ENCODE measurements at places on chromosomes 3 and 15. TPM values are rescaled to one million over a fixed set of nuclear protein-coding genes. Genes with fewer than 3 reads are reported as not detected.

C3orf49 gene
- total RNA-seq, result not detected

DNA sequence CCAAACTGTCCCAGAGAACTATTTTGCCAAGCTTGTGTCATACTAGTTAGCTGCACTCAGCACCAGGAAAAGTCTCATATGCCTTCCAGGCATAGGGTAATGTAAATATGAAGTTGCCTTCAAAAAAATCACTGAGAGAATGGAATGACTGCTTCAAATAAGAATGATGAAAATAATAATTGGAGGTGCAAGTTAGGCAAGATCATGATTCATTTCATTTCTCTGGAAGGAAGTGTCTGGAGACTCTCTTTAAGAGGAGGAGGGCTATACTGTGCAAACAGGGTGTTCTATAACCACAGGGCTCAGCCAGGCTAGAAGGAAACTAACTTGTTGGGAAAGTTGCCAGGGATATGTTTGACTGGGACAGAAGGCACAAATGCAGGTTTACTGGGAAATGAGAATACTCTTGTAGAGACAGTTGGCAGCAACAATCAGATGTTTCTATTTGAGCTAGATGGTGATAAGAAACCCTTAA lies 4.3 kb downstream of the SIDT1 start:
- H3K27ac ChIP-seq, result no peak overlapping the region
- H3K36me3 ChIP-seq, result no peaks in the 10 kb centered on the region
- H3K4me1 ChIP-seq, result peaks cover 26% of the 10 kb centered on the region

DNA sequence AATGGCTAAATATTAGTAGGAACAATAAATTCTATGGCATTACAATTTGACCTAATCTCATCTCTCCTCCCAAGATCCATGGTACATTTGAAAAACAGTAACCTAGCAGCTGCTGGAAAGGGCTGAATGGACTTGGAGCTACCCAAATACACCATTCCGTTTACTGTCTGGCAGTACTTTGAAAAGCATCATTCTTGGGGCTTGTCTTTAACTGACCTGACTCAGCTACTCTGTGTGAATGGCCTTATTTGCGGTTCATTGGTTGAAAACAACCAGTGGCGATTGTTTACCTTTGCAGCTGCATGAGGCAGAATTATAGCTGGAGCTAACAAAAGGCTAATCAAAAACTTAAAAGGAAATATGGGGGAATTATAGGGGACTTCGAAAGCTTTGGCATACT lies 311.2 kb upstream of the MCTP2 start:
- no peaks in the 10 kb centered on the region for H3K27me3 ChIP-seq
- no peaks in the 10 kb centered on the region for H3K36me3 ChIP-seq
- no peak overlapping the region for H3K27ac ChIP-seq

DNA sequence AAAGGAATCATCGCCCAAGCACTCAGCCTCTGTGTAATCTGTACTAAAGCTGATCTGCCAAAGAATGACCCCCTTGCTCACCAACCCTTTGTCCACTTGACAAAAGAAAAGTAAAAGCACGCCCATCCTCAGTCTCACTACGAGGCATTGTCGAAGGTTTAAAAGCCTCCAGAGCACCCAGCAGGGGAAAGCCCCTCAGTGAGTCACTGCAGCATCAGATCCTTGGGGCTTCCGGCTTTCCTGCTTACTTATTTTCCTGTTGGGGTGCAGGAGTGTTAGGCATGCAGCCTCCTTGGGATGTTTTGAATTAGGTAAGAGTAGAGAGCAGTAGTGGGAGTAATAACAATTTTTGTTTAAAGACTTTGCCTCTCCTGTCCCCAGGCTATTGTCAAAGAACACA lies 216.1 kb downstream of the MTHFS start:
- H3K36me3 ChIP-seq, result no peaks in the 10 kb centered on the region
- H3K27me3 ChIP-seq, result peaks cover 4% of the 10 kb centered on the region
- no peak for DNase-seq
- no peak overlapping the region for H3K27ac ChIP-seq
- no peak overlapping the region for H3K4me3 ChIP-seq

GRCh38 chr15:33846142-33846541 lies 122.2 kb upstream of the CHRM5 start:
- no peak overlapping the region for H3K4me3 ChIP-seq
- peaks cover 7% of the 10 kb centered on the region for H3K4me1 ChIP-seq
- no peak overlapping the region for H3K27ac ChIP-seq
- H3K27me3 ChIP-seq, result no peaks in the 10 kb centered on the region

- H3K27ac ChIP-seq, result peak overlapping the region; percentile 85
- peaks cover 8% of the 10 kb centered on the region for H3K36me3 ChIP-seq
- no peaks in the 10 kb centered on the region for H3K27me3 ChIP-seq
- no peak overlapping the region for H3K4me3 ChIP-seq
- peaks cover 79% of the 10 kb centered on the region for H3K4me1 ChIP-seq
- no peak for DNase-seq
These were observed 66.1 kb upstream of the NR2F2 start for GRCh38 chr15:96264351-96264798.

DNA sequence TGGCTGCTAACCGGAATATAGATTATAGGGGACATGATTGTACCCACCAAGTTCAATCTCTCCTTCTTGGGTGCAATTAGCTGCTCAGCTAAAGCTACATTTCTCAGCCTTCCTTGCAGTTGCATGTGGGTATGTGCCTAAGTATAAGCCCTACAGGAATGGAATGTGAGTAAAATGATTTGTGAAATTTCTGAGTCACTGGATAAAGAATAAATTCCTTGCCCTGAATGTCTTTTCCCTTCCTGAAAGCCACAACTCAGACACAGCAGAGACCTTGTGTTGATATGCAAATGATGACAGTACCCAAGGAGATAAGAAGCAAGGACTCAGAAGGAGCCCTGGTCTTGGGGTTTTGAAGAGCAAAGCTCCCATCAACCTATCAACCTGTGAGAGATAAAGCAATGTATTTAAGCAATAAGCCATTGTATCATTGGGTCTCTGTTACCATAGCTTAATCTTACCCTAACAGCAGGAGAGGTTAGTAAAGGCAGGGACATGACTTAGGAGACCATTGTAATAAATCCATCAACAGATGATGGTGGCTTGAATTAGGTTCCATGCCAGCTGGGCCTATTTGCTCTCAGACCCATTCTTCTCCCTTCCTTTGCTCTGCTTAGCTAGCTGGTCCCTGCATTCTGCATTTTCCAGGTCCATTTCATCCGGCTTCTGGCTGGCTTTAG lies 25.6 kb upstream of the ZNF280D start:
- H3K4me1 ChIP-seq, result peaks cover 18% of the 10 kb centered on the region
- H3K36me3 ChIP-seq, result no peaks in the 10 kb centered on the region
- H3K4me3 ChIP-seq, result no peak overlapping the region
